Activated T-helper 1 cell treated with anti-CD3 and anti-CD28 coated beads, Interleukin-2, amount 50 U/mL, for 16 hours (primary cell): ENCODE measurements at places on chromosomes 16 and 17.

- no peak for DNase-seq
Measured at GRCh38 chr17:59492091-59492451, 73.3 kb upstream of the DHX40 start.

- no peak for DNase-seq
Measured at GRCh38 chr17:64244165-64244564, 18.9 kb downstream of the TEX2 start.

GRCh38 chr17:49013311-49014213 lies 16.4 kb downstream of the IGF2BP1 start:
- DNase-seq, result no peak

- no peak for DNase-seq
Measured at GRCh38 chr16:74874123-74874522, 99.5 kb upstream of the FA2H start.

GRCh38 chr17:81516439-81516838 lies 3.8 kb upstream of the ACTG1 start:
- DNase-seq, result no peak

GRCh38 chr17:56231693-56232092 lies 78.4 kb downstream of the ANKFN1 start:
- DNase-seq, result no peak

- no peak for DNase-seq
Measured at GRCh38 chr17:15124746-15125145, 140.4 kb downstream of the PMP22 start.

- no peak for DNase-seq
Measured at GRCh38 chr17:38564254-38564837, 41.4 kb downstream of the SRCIN1 start.

GRCh38 chr16:57186872-57187854 lies 1.0 kb downstream of the RSPRY1 start:
- DNase-seq, result no peak

- no peak for DNase-seq
Measured at GRCh38 chr16:9778849-9779248, 403.4 kb downstream of the GRIN2A start.

GRCh38 chr17:3447625-3448024 lies 14.0 kb upstream of the OR1E2 start:
- no peak for DNase-seq

- DNase-seq, result no peak
Measured at GRCh38 chr17:48499248-48499647, 31.6 kb downstream of the HOXB1 start.

GRCh38 chr16:68592466-68593337 lies 52.4 kb upstream of the CDH3 start:
- no peak for DNase-seq

DNA sequence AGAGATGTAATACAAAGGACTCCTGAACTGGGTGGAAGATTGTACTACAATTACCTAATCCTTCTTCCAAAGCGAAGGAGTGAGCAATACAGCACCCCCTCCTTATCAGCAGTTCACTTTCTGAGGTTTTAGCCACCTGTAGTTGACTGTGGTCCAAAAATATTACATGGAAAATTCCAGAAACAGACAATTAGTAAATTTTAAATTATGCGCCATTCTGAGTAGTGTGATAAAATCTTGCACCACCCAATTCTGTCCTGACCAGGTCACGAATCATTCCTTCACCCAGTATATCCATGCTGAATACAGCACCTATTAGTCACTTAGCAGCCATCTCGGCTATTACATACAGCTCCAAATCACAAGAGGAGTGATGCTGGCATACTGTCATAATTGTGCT lies 23.2 kb downstream of the VPS53 start:
- DNase-seq, result no peak

DNA sequence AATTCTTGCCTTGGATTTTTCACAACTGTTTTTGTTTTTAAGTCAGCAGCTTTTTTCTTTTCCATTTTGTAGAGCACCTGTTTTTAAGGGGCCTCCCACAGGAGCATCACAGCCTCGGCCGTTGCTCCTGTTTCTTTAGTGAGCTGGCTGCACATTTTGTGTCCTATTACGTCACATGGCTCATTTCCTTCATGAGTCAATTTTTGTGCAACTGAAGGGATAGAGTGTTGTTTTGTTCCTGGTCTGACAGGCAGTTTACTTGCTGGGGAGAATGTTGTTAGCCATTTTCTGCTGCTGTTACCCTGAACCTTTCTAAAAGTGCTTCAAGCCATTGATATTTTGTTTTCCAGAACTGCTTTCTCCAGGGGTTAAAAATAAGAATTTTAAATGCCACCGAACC lies 45.0 kb upstream of the CRISPLD2 start:
- DNase-seq, result no peak

DNA sequence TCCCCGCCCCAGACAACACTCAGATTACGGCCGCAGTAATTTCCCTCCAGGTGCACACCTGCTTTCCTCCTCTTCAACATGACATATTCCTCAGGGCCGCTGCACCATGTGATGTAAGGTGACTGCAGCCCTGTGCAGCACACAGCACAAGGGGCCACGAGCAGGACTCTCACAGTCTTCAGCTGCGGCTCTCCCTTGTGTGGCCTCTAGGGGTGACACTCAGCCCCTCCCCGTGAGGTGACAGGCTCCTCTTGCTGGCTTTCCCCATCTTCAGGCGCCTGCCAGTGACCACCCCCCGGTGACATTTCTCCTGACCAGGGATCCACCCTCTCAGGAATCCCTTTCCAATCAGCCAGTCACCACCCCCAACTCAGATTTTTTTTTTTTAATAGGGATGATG lies 31.3 kb upstream of the ABCC3 start:
- DNase-seq, result no peak

DNA sequence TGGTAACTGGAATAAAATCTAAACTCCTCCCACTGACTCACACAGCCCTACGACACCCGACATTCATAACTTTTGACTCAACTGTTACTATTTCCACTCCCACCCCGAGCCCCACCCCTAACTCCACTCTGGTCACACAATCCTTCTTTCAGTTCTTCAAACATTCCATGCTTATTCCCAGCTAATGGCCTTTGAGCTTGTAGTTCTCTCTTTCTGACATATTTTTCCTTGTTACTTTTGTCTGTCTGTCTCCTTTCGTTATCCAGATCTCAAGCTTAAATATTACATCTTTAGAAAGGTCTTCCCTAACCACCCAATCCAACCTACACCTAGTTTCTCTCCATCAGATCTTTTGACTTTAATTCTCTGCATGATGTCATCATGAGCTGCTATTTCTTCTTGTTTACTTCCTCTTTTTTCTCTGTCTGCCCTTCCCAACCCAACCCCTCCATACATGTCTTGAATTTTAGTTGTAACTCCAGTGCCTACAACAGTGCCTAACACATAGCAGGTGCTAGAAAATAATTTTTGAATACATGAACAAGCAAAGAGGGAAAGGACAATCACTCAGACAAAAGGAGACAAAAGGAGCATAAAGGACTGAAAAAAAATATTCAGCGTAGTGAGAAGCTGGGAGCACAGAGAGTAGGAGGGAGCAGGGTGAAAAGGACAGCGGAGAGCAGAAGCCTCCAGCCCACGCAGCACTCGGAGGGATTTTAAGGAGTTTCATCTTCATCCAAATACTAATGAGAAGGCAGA lies 65.2 kb upstream of the SMIM36 start:
- DNase-seq, result no peak

- no peak for DNase-seq
Measured at GRCh38 chr17:50487213-50488096, 8.8 kb downstream of the RSAD1 start.

GRCh38 chr16:84637709-84638108 lies 10.6 kb upstream of the KLHL36 start:
- DNase-seq, result no peak

GRCh38 chr16:49733313-49734009 lies 122.5 kb downstream of the ZNF423 start:
- no peak for DNase-seq

GRCh38 chr16:47052666-47053640 lies 79.5 kb upstream of the DNAJA2 start:
- DNase-seq, result no peak

DNA sequence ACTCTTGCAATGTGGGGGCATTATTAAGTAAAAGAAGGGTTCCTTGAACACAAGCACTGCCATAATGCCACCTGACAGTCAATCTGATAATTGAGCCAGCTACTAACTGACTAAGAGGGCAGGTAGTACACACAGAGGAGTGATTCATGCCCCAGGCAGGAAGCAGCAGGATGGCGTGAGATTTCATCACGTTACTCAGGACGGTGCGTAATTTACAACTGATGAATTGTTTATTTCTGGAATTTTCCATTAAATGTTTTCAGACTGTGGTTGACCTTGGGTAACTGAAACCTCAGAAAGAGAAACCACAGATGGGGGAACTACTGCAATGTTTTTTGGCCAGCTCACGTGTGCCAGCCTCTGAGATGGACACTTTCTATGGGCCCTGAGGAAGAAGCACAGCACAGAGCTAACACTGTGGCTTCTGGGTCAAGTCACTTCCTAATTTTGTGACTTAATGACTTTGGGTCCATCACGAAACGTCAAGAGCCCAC lies 46.7 kb downstream of the C17orf67 start:
- no peak for DNase-seq

DNA sequence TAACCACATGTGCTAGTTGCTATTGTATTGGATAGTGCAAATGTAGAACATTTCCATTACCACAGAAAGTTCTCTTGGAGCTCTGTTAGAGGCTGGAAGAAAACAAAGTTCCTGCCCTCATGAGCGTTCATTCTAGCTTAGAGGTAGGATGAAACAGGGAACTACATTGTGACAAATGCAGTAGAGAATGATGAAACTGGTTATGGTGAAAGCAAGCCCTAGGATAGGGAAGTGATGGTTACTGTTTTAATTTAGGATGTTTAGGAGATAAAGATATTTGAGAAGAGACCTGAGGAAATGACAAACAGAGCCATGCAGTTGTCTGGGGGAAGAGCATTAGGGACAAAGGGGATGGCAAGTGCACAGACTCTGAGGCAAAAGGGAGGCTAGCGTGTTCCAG lies 50.7 kb downstream of the AATF start:
- DNase-seq, result no peak

DNA sequence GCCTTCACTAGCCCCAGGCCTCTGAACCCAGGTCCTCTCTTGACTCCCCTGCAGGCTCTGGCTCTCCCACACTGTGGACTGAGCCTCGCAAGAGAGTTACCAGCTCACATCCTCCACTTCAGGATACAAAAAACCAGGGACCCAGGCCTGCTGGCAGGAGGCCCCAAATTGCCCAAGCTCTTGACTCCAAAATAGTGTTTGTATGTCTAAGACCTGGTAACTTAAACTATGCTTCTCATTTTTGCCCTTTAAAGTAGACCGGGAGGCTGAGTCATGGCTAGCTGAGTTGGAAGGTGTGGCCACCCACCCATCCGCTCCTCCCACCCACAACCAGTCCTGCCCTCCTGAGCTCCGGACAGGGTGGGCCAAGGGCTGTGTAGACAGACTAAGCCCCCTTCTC lies 250.0 kb downstream of the SOX9 start:
- no peak for DNase-seq

DNA sequence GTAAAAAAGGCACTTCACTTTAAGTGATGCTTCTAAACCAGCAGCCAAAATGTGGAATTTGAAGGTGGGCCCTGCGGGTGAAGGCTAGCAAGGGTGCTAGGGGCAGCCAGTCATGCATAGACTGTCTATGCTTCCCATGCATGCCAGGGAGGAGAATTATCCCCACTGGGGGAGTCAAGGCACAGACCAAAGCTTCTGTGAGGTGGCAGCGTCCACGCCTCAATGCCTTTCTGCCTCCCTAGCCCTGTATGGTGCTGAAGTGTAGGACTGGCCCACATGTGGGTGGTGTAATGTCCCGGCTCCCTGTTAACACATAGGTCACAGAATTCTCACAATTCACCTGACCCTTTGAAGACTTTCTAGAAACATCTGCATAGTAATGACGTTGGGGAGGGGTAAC lies 1.9 kb downstream of the HS3ST2 start:
- DNase-seq, result no peak

DNA sequence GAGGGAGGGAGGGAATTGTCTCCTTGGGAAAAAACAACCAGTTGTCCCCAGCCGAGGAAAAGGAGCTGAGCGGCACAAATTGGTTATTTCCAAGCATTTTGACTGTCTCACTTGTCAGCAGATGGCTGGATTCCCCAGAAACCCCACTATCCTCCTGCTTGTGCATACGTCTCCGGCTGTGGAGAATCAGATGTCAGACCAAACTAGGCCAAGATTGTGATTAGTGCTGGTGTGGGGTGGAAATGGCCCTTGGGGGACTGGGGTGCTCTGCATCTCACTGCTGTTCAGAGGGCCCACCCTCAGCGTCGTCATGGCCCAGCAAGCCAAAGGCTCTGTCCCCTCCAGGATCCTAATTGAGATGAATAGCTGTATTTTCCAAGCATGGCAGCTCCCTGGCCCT lies 131.7 kb upstream of the HSBP1 start:
- DNase-seq, result no peak

GRCh38 chr16:49837688-49838410 lies 18.1 kb downstream of the ZNF423 start:
- DNase-seq, result no peak

DNA sequence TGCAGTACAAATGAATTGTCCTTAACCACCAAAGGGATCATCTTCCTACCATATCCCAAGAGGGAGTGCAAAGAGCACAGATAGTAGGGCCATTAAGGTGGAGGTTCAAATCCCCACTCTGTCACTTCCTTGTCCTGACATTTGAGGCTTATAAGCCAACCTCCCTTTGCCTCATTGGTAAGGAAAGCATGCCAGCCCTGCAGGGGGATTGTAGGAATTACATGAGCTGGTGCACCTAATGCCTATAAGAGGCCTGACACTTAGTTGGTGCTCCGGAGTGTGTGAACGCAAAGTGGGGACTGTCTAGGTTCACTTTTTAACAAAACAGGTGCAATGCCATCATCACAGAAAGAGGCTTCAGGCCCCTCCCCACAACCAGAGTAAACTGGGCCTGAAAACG lies 374.4 kb downstream of the SNX29 start:
- no peak for DNase-seq

- DNase-seq, result no peak
Measured at GRCh38 chr17:59369031-59369975, 37.8 kb downstream of the YPEL2 start.

DNA sequence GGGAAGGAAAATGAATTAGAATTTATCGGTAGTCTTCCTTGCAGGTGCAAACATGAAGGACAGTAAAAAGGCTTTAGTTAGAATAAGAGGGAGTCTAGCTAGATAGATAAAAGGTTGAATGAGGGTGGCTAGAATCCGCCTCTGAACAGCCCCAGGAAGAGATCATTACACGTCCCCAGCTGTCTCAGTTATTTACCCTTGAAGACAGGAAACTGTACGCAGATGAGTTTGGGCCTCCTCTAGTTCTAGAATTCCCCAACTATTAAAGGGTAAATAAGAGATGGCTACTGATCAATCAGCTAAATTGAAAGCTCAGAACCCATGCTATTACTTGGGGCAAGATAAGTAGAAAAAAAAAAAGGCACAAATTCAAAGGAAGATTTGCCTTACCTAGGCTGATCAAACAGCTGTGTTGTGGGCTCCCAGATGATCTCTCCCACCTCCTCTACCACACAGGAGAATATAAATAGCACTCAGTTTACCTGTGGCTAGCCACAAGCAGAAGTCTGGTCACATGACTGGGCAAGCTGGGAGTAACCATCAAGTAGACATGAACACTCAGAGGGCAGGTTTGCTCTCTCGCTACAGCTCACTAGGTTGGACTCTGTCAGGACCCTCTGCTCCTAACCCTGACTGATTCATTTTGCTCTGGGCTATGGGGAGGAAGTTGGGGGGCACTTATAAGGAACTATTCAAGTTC lies 17.0 kb downstream of the FAM117A start:
- DNase-seq, result no peak

- no peak for DNase-seq
Measured at GRCh38 chr17:51941272-51941671, 217.2 kb downstream of the CA10 start.

GRCh38 chr17:39209317-39210092 lies 9.4 kb downstream of the RPL19 start:
- peak; percentile 60 for DNase-seq

- no peak for DNase-seq
Measured at GRCh38 chr17:59845595-59846393, 46.9 kb downstream of the TUBD1 start.
